GM20000 (cell line): ENCODE measurements at places on chromosomes 7 and 10.
A peak's percentile ranks its signal among the peaks of the same experiment; 100 is the strongest.

GRCh38 chr10:70254778-70255328 is 21.6 kb upstream of the PPA1 start:
- DNase-seq = no peak

DNA sequence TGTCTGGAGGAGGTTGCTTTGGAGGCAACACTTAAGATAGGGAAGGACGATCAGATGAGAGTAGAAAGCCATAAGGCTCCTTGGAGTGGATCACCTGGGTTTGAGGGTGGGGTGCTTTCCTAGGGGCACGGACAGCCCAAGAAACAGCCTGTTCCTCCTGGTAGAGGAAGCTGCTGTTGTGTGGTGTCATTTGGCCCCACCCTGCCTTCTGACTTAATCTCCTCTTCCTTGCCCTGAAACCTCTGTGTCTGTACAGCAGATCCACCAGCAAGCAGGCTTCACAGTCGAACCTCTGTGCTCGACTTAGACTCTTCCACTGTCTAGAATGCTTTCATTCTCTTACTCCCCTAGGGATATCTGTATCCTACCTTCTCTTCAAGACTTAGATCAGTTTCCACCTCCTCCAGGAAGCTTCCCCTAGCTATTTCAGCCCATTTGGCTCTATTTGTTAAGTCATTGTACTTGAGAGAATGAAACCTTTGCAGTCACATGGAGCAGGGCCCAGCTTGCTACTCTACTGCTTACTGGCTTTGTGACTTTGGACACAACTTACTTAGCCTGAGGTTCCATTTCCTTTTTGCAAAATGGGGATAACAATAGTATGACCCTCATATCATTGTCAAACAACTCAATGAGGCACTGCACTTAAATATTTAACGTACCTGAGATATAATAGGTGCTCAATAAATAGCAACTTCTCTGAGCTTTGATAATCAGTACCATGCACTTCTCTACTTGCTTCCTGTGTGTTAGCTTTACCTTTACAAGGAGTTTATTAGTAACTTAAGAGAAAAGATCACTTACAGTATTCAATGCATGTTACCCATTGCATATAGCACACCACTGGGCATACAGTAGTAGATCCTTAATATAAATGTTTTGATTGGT is 5.0 kb downstream of the MXI1 start:
- DNase-seq = peak; percentile 35

- no peak for DNase-seq
Observed at GRCh38 chr7:141355032-141355431, 196.2 kb upstream of the AGK start.

DNA sequence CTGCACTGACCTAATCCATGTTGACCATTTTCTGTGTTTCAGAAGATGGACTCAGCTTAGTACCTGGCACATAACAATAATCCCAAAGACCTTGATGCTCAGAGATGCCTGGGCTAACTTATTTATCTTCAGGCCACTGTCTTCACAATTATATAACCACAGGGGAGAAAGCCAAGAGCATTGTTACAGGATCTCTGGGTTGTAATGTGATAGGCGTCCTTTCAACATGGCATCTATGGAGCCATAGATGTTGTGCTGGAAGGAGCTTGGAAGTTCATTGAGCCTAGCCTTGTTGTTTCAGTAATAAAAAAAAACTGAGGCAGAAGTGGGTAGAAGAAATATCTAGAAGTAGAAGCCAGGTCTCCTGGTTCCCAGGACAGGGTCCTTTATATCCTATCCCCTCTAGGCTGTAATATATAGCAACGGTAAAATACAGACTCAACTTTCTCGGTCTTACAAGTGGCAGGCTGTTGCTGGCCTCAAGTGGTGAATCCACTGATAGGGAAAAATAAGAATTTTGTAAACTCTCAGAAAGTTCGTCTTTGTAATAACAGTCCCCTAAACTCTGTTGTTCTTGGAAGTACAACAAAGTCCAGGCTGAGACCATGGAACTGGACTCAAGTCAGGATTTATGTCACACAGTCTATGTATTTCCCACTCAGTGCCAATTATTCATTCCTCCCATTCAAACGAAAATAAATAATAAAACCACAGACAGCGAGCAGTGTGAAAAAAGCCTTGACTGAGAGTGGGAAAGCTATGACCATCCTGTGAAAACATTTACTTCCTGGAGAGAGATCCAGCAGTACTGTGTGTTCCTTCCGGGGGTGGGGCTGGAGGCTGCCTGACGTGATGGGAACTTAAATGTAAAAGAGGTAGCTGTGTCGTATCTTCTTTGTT is 277.6 kb downstream of the REEP3 start:
- no peak for DNase-seq

- DNase-seq = no peak
Observed at GRCh38 chr7:104791080-104791479, 222.9 kb upstream of the KMT2E start.

GRCh38 chr10:31584876-31585275 is 265.9 kb downstream of the ZEB1 start:
- no peak for DNase-seq

DNA sequence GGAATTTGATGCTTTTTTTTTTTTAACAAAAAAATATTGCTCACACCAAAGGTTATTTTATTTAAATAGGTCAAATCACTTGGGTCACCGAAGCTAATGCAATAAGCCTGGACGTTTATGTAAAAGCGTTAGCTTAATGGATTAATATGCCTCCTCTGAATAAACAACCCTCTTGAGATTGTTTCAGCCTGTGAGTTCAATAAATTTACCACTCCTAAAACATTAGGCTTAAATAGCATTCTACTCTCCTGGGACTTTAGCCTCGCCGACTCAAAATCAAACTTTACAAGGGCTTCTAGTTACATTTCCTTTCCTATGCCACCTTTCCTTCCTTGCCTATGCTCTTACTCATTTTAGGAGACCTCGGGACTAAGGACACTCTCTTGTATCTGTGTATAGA is 79.3 kb downstream of the DNAJB9 start:
- no peak for DNase-seq

GRCh38 chr7:9200626-9201025 is 767.2 kb downstream of the NXPH1 start:
- no peak for DNase-seq

- peak; percentile 18 for DNase-seq
Observed at GRCh38 chr7:28661826-28662595, 249.7 kb downstream of the CREB5 start.
